ENCODE measurements at places on chromosomes 11 and 22. TPM values are rescaled to one million over a fixed set of nuclear protein-coding genes. Genes with fewer than 3 reads are reported as not detected.

DNA sequence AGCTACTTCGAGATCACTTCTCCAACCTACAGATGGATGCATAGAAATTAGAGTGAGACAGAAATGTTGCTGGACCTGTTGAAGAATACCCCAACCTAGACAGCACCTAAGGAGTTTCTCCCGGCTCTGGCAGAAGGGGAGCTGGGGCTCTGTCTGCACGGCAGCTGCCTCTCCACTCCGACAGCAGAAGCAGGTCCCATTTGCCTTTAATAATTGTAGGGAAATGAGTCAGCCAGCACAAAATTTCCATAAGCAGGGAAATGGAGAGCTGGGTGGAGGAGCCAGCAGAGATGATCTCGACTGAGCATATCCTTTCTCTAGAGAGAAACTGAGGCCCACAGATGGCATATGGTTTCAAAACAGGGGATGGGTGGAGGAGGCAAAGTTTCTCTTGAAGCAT, 80.1 kb downstream of the EFCAB6 start:
- no peaks in the 10 kb centered on the region for H3K4me1 ChIP-seq
- H3K4me3 ChIP-seq, result no peak overlapping the region
- H3K27ac ChIP-seq, result no peak overlapping the region
- no peaks in the 10 kb centered on the region for H3K36me3 ChIP-seq
- H3K27me3 ChIP-seq, result no peaks in the 10 kb centered on the region

- no peak overlapping the region for H3K4me3 ChIP-seq
- no peak for DNase-seq
- no peaks in the 10 kb centered on the region for H3K27me3 ChIP-seq
- H3K4me1 ChIP-seq, result no peaks in the 10 kb centered on the region
Measured at GRCh38 chr11:69136471-69136870, 19.3 kb upstream of the SMIM38 start.

DNA sequence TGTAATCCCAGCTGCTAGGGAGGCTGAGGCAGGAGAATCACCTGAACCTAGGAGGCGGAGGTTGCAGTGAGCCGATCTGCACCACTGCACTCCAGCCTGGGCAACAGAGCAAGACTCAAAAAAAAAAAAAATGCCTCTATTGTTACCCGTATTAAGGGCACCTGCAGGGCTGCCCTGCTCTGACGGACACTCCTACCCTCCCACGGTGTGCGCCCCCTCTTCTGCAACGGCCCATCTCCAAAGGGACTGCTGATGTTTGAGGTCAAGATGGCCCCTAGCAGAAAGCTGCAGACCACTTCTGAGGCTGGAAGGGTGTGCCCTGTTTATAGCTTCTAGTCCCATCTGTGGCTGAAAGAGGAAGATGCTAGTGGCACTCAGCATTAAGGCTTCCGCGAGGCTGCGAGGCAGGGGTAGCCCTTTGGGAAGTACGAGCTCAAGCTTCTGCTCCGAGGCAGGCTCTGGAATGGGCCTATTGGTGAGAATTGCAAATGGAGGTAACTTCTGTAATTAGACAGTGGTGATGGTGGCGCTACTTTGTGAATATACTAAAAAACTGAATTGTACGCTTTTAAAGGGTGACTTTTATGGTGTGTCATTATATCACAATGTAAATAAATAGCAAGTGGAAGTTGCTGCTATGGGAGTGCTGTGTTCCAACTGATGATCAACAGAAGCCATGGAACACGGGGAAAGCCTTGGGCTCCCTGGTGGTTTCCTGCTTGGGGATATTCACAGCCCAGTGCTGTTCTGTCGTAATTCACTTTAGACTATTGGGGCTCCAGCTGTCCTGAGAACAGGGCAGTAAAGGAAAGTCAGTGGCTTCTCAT, 24.3 kb downstream of the ARFGAP2 start:
- H3K27me3 ChIP-seq, result no peaks in the 10 kb centered on the region
- no peaks in the 10 kb centered on the region for H3K36me3 ChIP-seq
- H3K4me1 ChIP-seq, result no peaks in the 10 kb centered on the region

GRCh38 chr11:30859669-30860068, 273.5 kb upstream of the MPPED2 start:
- H3K27ac ChIP-seq, result no peak overlapping the region
- no peak overlapping the region for H3K4me3 ChIP-seq
- DNase-seq, result no peak
- no peaks in the 10 kb centered on the region for H3K36me3 ChIP-seq

GRCh38 chr11:94032725-94033124, 11.6 kb downstream of the HEPHL1 start:
- H3K4me1 ChIP-seq, result no peaks in the 10 kb centered on the region
- no peak for DNase-seq
- H3K27me3 ChIP-seq, result no peaks in the 10 kb centered on the region
- no peak overlapping the region for H3K27ac ChIP-seq
- no peak overlapping the region for H3K4me3 ChIP-seq

GRCh38 chr11:118167253-118167652, 9.2 kb downstream of the SCN2B start:
- no peaks in the 10 kb centered on the region for H3K36me3 ChIP-seq
- H3K27me3 ChIP-seq, result no peaks in the 10 kb centered on the region
- no peaks in the 10 kb centered on the region for H3K4me1 ChIP-seq
- no peak overlapping the region for H3K27ac ChIP-seq
- DNase-seq, result no peak

CD3E gene
- total RNA-seq, result 0.55 TPM

Data from right lobe of liver (tissue), 6 donors.